Stromal cell of bone marrow (primary cell): ENCODE measurements at places on chromosomes 6 and 20.

- no peak for DNase-seq
Measured at GRCh38 chr6:87658516-87658915, 43.5 kb downstream of the AKIRIN2 start.

DNA sequence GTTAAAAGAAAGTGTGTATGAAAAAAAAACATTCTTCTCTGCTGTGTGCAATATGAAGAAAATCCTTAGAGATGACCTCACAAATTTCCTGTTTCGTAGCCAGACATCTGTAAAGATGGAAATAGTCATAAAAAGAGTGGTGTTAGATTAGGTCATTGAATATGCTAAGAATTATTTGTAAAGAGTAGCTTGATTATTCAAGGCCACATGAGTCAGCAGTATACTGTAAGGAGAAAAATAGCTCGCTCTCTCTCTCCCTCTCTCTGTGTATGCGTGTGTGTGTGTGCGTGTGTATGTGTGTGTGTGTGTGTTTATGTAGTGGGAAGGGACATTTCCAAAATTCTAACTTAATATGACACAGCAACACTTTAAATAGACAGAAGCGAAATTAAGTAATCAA is 78.8 kb downstream of the PTCHD4 start:
- DNase-seq = peak; percentile 44

DNA sequence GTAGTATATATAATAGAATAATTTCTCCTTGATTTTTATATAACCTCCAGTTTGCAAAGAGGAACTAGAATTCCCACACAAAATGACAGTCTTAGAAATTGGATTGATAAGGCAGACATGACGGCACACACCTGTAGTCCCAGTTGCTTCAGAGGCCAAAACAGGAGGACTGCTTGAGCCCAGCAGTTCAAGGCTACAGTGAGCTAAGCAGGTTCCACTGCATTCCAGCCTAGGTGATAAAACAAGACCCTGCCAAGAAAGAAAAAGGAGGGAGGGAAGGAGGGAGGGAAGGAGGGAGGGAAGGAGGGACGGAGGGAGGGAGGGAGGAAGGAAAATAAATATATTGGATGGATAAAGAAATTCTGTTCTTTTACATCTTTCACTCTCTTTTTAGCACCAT is 77.6 kb upstream of the SASH1 start:
- DNase-seq = no peak

- DNase-seq = no peak
Measured at GRCh38 chr20:63132131-63132714, 83.7 kb downstream of the YTHDF1 start.
